ENCODE measurements at places on chromosomes 1 and 21.
A peak's percentile ranks its signal among the peaks of the same experiment; 100 is the strongest.

DNA sequence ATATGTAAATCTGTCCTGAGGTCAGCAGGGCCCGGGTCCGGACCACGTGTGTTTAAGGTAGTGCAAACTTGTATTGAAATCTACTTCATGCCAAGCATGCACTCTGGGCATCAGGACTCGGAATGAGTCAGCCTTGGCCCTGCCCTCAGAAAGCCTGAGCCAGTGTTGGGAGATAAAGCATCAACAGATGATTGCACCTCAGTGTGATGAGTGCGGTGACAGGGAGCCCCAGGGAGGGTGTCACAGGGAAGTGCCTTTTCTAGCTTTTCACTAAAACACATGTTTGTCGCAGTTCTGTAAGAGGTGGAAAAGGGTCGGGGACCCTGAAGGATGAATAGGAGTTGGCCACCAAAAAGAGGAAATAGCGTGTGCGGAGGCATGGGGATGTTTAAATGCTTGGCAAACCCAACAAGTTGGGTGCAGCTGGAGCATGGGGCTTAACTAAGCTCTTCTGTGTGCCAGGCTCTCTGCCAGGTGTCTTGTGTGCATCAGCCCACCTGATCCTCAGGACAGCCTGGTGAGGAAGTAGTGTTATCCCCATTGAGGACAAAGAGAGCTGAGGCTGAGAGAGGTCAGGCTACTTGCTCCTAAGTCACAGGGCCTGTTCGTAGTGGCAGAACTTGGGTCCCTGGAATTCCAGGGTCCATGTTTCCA, 48.2 kb upstream of the EPB41 start:
- DNase-seq, result no peak

- DNase-seq, result no peak
Observed at GRCh38 chr1:65958561-65959350, 166.1 kb downstream of the PDE4B start.

DNA sequence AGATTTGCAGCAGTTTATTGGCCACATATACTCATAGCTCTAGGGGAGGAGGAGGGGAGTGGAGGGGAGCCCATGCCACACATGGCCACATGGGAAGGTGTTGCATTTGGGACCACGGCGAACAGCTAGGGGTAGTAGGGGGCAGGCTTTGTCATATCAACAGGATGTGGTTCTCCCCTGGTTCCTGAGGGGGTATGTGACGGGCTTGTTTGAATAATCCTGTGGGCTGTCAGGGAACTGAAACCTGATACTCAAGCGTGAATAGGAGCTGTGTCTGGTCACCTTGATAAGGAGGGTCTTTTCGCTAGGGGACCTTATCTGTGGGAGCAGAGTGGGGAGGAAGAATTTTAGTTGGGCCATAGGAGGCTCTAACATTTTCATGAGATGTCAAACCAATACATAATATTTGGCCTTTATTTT, 264.7 kb downstream of the CTH start:
- DNase-seq, result no peak

- no peak for DNase-seq
Observed at GRCh38 chr1:42164551-42165420, at the start of gene GUCA2A. Gene GUCA2A (minus strand): TSS chr1:42164745. CDS start chr1:42164712, 33 bp downstream.

- no peak for DNase-seq
Observed at GRCh38 chr1:154553056-154554030, 5.1 kb downstream of the UBE2Q1 start.

GRCh38 chr21:42146821-42147220, 72.1 kb upstream of the ABCG1 start:
- DNase-seq, result no peak

DNA sequence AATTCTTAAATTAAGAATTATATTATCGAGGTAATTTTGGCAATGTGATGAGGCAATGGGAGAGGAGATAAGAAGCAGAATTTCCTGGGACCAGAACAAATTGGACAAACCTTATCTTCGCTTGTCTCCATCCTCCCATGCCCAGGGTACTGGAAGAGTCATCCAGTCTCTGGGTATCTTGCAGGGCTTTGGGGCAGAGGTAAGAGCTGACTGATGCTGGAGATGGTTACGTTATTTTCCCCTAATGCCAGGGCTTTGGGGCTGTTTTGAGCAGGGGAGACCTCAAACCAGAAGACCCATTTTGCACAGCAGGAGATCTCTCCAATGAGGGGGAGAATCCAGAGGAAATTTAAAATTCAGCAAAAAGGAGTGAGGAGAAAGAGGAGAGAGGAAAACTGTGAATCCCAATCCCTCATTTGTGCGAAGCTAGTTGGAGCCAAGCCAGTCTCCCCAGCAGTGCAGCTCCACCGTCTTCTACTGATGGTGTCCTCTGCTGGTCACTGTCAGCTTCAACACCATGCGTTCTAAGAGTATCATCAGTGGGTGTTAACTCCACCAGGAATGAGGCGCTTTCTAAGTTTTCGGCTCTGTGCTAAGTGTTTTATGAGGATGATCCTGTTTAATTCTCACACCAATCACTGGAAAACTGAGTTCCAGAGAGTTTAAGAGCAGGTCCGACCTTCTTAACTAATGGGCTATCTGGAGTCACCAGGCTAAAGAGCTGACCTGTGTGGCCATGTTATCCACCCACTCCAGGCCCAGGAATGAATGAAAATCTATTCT, 86.8 kb upstream of the CD34 start:
- peak; percentile 58 for DNase-seq

- no peak for DNase-seq
Observed at GRCh38 chr1:248918131-248918530, 12.1 kb downstream of the PGBD2 start.

GRCh38 chr1:173210283-173210682, 3.2 kb upstream of the TNFSF4 start:
- DNase-seq, result no peak

- DNase-seq, result no peak
Observed at GRCh38 chr1:1788136-1788535, 9.9 kb upstream of the NADK start.

DNA sequence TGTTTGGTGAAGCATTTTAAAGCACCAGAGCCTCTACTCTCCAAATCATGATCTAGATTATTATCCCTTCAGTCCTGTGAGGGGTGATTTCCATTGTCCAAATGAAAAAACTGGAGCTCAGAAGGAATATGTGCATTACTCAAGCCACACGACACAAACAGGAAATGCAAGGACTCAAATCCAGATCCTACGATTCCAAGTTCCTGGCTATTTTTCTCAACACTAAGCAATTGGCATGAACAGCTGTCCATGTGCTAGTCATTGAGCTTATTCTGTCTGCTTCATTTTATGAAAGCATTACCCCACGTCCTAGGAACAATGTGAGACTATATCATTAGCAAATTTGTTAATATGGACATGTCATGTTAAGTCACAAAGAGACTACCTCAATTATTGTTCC, 273.1 kb upstream of the LYPLAL1 start:
- no peak for DNase-seq

- no peak for DNase-seq
Observed at GRCh38 chr1:223733898-223734852, 21.8 kb downstream of the CAPN2 start.

DNA sequence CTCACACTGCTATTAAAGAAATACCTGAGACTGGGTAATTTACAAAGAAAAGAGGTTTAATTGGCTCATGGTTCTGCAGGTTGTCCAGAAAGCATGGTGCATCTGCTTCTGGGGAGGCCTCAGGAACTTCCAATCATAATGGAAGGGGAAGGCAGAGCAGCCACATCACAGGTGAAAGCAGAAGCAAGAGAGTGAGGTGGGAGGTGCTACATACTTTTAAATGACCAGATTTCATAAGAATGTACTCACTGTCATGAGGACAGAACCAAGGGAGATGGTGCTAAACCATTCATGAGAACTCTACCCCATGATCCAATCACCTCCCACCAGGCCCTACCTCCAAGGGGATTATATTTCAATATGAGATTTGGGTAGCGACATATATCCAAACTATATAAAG, 55.7 kb downstream of the MRPL39 start:
- no peak for DNase-seq

GRCh38 chr1:36730599-36730998, 247.9 kb upstream of the CSF3R start:
- no peak for DNase-seq

- DNase-seq, result no peak
Observed at GRCh38 chr1:64293820-64294219, 90.4 kb downstream of the UBE2U start.

GRCh38 chr1:12203216-12204007, 26.4 kb upstream of the VPS13D start:
- no peak for DNase-seq

DNA sequence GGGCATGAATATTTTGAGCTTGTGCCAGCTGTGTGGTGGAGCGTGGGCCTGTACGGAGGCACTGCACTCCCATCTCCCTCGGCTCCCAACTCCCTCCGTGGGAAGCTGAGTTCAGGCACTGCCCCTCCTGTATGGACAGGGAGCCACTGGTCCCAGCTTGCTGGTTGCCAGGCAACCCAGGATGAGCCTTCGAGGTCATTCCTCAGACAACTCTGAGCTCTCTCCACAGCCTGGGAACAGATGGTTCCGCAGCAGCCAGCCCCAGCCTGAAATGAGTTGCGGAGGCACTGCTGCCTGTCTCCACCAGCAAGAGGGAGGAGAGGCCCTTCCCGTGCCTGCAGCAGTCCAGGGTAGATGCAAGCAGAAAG, 58.4 kb upstream of the TENT5B start:
- no peak for DNase-seq

- DNase-seq, result no peak
Observed at GRCh38 chr1:213326281-213327016, 275.4 kb downstream of the RPS6KC1 start.

- no peak for DNase-seq
Observed at GRCh38 chr1:200354243-200354642, 55.6 kb downstream of the ZNF281 start.

DNA sequence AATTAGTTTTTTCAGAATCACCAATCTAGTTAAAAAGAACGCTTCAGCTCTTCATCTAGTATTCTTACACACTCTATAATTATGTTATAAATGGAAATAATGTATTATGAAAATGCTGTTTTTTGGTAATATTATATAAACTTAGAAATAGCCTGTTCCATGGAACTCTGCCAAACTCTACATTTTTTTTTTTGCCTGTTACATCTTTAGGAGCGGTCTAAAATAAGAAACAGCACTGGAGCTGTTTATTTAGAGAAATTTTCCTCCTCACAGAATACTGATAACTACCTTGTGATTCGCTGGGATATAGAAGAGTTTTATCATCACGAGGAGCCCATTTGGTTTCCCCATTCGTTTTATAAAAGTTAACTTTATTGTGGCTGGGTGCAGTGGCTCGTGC, 58.5 kb downstream of the PKN2 start:
- no peak for DNase-seq

- DNase-seq, result no peak
Observed at GRCh38 chr1:184330875-184331274, 56.0 kb upstream of the C1orf21 start.

DNA sequence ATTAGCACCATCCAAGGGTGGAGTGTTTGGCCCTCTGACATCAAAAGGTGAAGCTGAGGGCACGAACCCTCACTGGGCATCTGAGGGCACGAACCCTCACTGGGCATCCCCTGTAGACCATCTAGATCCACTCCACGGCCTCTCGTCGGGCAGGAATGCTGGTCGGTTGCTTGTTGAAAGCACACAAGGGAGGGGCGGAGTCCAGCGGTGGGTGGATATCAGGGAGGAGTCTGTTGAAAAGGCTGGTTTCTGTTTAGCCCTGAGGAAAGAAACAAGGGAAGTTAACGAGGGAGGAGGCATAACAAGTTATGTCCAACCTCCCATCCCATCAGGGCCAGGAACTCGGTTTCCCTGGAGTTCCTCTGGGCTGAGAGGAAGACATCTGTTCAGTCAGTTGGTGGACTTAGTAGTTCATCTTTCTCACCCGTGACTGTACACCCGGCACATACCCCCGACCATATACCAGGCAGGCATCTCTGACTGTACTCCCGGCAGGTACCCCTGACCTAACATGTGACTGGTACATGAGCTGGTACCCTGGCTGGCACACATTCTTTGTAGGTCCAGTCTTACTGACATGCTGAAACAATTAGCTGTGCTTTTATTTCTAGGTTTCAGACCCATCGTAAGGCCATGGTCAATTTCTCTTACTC, 32.1 kb upstream of the PDE9A start:
- no peak for DNase-seq

Measured in activated CD4-positive, alpha-beta memory T cell treated with anti-CD3 and anti-CD28 coated beads, Interleukin-2, amount 10 ng/mL, durations not matched to agents 7 days and 5 days (primary cell).